ENCODE measurements at places on chromosomes 6 and 20. TPM values are rescaled to one million over a fixed set of nuclear protein-coding genes. Genes with fewer than 3 reads are reported as not detected.

DNA sequence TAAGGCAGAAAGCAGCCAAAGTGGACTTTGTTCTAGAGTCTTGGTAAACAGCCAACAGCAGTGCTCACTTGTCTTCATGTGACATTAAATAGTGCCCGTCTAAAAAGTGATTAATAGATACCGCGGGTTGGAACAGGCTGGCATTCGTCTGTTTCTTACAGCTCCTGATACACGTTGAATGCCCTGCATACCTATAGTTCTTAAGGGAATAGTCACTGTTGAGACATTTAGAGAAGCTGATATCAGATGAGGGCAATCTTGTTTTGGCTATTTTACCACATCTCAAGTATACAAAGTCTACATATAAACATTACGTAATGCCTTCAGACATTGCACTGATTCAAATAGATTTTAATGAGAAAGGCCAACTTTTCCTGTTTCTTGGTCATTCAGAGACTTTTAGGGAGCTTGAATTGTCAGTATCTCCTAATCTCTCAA is 374.9 kb upstream of the FLRT3 start:
- no peaks in the 10 kb centered on the region for H3K27me3 ChIP-seq
- H3K27ac ChIP-seq = no peak overlapping the region
- H3K4me1 ChIP-seq = no peaks in the 10 kb centered on the region
- no peak overlapping the region for H3K4me3 ChIP-seq
- DNase-seq = no peak

DNA sequence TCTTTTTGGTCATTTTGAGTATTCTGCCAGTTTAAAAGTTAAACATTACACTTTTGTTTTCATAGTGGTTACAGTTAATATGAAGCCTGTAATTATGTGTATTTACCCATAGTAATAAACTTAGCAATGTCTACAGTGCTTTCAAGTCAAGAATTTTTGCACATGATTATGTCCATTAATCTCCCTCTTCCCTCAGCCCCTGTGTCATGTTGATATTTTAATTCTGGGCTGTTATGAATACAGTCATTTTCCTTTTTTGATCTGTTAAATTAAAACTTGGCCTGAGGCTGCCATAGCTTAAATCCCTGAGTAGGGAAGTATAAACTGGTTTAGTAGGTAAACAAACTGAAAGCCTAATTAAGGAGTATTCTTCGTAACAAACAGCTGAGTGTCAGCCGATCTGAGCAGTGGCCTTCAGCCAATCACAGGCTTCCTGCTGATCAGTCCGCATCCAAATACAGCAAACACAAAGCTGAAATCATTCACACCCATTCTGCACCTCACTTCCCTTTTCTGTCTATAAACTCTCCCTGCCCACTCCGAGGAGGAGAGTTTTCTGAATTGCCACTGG is 9.5 kb upstream of the SFT2D1 start:
- H3K27ac ChIP-seq = no peak overlapping the region
- no peak for DNase-seq
- H3K36me3 ChIP-seq = no peaks in the 10 kb centered on the region

The KCNK17 gene
- polyA plus RNA-seq = 0.36 TPM

GRCh38 chr6:145069966-145070365 is 665.4 kb downstream of the EPM2A start:
- H3K36me3 ChIP-seq = no peaks in the 10 kb centered on the region
- no peak overlapping the region for H3K4me3 ChIP-seq
- no peak for DNase-seq

- DNase-seq = peak; percentile 83
- peaks cover 94% of the 10 kb centered on the region for H3K4me1 ChIP-seq
- no peaks in the 10 kb centered on the region for H3K27me3 ChIP-seq
These were observed 12.8 kb downstream of the NFATC2 start for GRCh38 chr20:51529758-51530157.

The LST1 gene
- 128 TPM for polyA plus RNA-seq

The MROH8 gene
- polyA plus RNA-seq = 2.3 TPM

The TPBG gene
- 3.2 TPM for polyA plus RNA-seq

- no peaks in the 10 kb centered on the region for H3K36me3 ChIP-seq
- no peaks in the 10 kb centered on the region for H3K27me3 ChIP-seq
- DNase-seq = no peak
- no peak overlapping the region for H3K27ac ChIP-seq
- H3K4me1 ChIP-seq = peaks cover 2% of the 10 kb centered on the region
These were observed 287.0 kb upstream of the MARCKS start for GRCh38 chr6:113570161-113570560.

GRCh38 chr6:150537893-150538292 is 61.8 kb upstream of the PLEKHG1 start:
- H3K4me3 ChIP-seq = no peak overlapping the region
- no peak overlapping the region for H3K27ac ChIP-seq
- H3K4me1 ChIP-seq = no peaks in the 10 kb centered on the region
- H3K36me3 ChIP-seq = no peaks in the 10 kb centered on the region

- no peak overlapping the region for H3K4me3 ChIP-seq
- H3K36me3 ChIP-seq = no peaks in the 10 kb centered on the region
- H3K27ac ChIP-seq = no peak overlapping the region
- no peaks in the 10 kb centered on the region for H3K4me1 ChIP-seq
- no peaks in the 10 kb centered on the region for H3K27me3 ChIP-seq
- no peak for DNase-seq
These were observed 126.9 kb upstream of the QKI start for GRCh38 chr6:163287626-163288025.

DNA sequence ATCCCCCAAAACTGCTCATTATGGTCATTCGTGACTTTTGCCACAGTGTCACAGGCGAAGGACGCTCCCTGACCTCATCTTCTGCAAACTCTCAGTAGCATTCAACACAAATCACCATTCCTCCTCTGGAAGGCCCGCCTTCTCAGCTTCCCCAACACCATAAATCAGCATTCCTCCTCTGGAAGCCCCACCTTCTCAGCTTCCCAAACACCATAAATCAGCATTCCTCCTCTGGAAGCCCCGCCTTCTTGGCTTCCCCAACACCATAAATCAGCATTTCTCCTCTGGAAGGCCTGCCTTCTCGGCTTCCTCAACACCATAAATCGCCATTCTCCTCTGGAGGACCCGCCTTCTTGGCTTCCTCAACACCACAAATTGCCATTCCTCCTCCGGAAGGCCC is 288.0 kb upstream of the AGPAT4 start:
- DNase-seq = no peak
- H3K27ac ChIP-seq = no peak overlapping the region
- H3K36me3 ChIP-seq = no peaks in the 10 kb centered on the region
- H3K27me3 ChIP-seq = no peaks in the 10 kb centered on the region

GRCh38 chr20:50223039-50224005 is 32.7 kb downstream of the CEBPB start:
- no peaks in the 10 kb centered on the region for H3K36me3 ChIP-seq
- peak overlapping the region; percentile 93 for H3K27ac ChIP-seq
- H3K4me1 ChIP-seq = peaks cover 73% of the 10 kb centered on the region
- DNase-seq = no peak
- no peak overlapping the region for H3K4me3 ChIP-seq

DNA sequence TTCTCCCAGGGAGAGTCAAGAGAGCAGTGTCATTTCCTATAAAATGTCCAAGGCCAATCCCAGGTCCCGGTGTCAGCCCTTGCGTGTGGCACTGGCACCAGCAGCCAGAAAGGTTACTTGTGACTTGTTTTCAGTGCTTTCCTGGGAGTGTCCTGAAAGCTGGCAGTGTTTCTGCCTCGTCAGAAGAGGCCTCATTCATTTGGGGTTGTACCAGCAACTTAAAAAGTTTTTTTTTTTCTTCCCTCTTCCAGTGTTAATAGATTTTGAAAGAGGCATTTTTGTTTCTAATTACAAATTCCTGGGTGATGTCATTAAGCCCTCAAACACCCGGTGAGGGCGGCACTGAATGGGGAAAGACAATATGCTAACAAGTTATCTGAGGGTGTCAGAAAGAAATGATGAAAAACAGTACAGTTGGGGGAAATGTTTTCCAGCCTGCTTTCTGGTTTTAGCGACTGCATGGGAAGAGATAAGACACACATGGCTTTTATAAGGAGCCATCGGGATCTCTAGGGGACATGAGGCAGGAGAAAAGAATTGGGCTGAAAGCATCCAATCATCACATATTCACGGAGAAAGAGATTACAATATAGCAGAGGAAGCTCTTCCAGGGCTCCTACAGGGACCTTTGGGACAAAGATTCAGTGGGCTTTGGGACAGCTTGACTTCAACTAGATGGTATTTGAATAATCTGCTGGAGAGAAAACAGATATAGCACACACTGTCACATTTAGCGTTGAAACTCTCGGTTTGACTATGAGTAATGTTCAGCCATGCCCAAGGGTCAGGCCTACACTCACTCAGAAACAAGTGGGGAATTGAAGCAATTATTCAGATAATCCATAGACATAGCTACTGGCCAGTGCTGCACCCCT is 153.0 kb downstream of the BCAS1 start:
- H3K36me3 ChIP-seq = no peaks in the 10 kb centered on the region
- peak; percentile 76 for DNase-seq
- H3K4me1 ChIP-seq = peaks cover 64% of the 10 kb centered on the region
- H3K27ac ChIP-seq = peak overlapping the region; percentile 95
- no peak overlapping the region for H3K4me3 ChIP-seq

The GJE1 gene
- not detected for polyA plus RNA-seq

DNA sequence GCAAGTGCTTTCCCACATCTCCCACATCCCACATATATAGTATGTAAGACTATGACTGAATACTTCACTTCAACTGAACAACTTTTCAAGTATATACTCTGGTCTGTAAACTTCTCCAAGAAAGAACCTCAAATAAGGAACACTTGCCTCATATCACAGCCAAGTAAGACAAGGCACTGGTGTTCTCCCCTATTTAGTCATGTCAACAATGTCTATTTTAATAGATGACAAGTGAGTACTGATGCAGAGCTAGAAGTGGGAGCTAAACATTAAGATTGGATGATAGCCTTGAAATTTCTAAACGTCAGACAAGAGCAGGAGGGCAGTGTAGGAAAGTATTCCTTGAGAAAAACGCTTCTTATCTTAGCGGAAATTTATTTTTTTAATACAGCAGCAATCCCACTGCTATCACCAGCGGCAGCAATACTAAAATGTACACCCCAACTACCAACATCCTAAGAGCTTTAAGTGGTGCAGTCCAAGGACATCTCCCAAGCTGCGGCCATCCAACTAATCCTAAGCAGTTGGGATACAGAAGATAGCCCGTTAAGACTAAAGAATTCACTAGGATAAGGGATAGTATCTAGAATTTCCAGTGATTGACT is 29.3 kb downstream of the DST start:
- no peak overlapping the region for H3K4me3 ChIP-seq
- H3K36me3 ChIP-seq = peaks cover 27% of the 10 kb centered on the region
- no peaks in the 10 kb centered on the region for H3K4me1 ChIP-seq
- no peak overlapping the region for H3K27ac ChIP-seq
- no peaks in the 10 kb centered on the region for H3K27me3 ChIP-seq

- no peaks in the 10 kb centered on the region for H3K27me3 ChIP-seq
- H3K27ac ChIP-seq = no peak overlapping the region
- H3K36me3 ChIP-seq = peaks cover 3% of the 10 kb centered on the region
- DNase-seq = no peak
- H3K4me3 ChIP-seq = no peak overlapping the region
These were observed 152.9 kb downstream of the INSM1 start for GRCh38 chr20:20520776-20521175.

DNA sequence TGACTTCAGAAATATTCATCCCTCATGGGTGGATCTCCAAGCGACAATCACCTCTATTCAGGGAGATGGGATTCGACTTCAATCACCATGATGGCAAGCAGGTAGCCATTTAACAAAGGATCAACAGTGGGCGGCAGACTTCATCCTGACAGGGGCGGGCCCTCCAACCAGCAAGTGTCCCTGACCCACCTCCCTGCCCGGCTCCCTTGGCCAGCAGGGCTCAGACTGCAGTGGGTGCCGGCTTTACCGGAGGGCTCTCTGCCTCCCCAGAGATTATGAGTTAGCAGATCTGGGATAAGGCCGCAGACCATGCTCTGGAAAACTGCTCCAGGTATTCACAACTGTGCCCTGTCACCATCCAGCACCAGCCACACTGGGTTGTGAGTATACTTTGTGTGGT is 39.4 kb downstream of the PPP1R3G start:
- no peak overlapping the region for H3K4me3 ChIP-seq
- no peaks in the 10 kb centered on the region for H3K27me3 ChIP-seq
- H3K36me3 ChIP-seq = no peaks in the 10 kb centered on the region
- peaks cover 42% of the 10 kb centered on the region for H3K4me1 ChIP-seq

DNA sequence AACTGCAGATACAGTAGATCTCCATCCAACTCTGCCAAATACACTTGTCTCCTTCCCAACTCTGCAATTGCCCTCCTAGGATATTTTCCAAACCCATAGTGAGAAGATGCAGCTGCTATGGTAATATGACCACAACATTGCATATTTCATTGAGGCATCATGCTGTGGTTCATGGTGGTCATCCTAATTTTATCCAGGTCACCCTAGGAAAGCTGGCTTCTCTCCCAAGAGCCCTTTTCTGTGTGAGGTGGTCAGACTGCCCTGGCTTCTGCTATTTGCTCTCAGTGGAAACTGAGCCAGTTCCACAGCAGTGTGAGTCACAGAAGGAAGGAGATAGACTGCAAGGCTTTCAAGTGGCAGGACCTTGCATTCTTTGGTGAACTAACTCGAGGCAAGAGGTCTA is 5.5 kb downstream of the OGFRL1 start:
- DNase-seq = no peak
- H3K4me1 ChIP-seq = peaks cover 16% of the 10 kb centered on the region
- no peaks in the 10 kb centered on the region for H3K27me3 ChIP-seq
- H3K36me3 ChIP-seq = peaks cover 61% of the 10 kb centered on the region
- H3K4me3 ChIP-seq = no peak overlapping the region
- H3K27ac ChIP-seq = no peak overlapping the region

The HEY2 gene
- polyA plus RNA-seq = 0.59 TPM

DNA sequence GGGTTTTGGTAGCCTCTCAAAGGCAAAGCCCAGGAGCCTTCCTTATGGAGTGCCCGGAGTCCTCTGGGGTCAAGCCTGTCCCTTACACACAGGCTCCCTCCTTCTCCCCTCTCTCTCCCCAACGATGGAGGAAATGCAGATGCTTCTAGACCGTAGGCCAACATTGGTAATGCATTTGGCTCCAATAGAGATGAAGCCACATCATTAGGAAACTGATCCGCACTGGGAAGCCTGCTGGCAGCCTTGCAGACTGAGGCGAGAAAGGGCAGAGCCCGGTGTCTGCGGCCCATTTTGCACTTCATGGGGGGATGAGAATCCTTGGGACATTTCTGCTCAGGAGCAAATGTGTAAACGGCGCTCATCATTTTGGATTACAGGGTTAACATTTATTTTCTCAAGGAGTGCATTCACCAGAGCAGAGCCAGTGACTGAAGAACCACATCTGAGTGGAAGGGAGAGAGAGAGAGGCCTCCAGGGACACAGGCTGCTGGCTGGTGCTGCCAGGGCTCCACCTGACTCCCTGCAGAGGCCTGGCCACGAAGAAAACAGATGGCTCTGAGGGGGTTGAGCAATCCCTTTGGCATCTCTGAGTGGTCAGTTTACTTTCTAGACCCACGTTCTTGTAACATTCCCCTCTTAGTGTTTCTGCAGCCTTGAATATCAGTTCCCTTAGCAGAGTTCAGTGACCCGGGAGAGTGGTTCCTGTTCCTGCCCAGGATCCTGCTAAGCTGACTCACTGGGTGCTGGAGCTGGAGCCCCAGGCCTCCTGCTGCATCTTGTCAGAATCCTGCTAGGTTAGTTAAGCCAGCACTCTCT is 4.4 kb upstream of the CST3 start:
- H3K27me3 ChIP-seq = peaks cover 5% of the 10 kb centered on the region
- no peaks in the 10 kb centered on the region for H3K36me3 ChIP-seq
- no peak for DNase-seq

- H3K4me1 ChIP-seq = peaks cover 2% of the 10 kb centered on the region
- no peaks in the 10 kb centered on the region for H3K27me3 ChIP-seq
- H3K27ac ChIP-seq = no peak overlapping the region
- peaks cover 11% of the 10 kb centered on the region for H3K36me3 ChIP-seq
These were observed 103.8 kb downstream of the RALGAPA2 start for GRCh38 chr20:20608641-20609040.
